Stromal cell of bone marrow (primary cell): ENCODE measurements at places on chromosomes 4 and X.
A peak's percentile ranks its signal among the peaks of the same experiment; 100 is the strongest.

- no peak for DNase-seq
Observed at GRCh38 chrX:16897445-16897844, 27.3 kb upstream of the RBBP7 start.

- DNase-seq = no peak
Observed at GRCh38 chr4:169251291-169252235, 19.2 kb downstream of the SH3RF1 start.

- DNase-seq = no peak
Observed at GRCh38 chrX:3219231-3219630, 127.2 kb downstream of the MXRA5 start.

- no peak for DNase-seq
Observed at GRCh38 chr4:138673053-138673452, 342.5 kb upstream of the NOCT start.

DNA sequence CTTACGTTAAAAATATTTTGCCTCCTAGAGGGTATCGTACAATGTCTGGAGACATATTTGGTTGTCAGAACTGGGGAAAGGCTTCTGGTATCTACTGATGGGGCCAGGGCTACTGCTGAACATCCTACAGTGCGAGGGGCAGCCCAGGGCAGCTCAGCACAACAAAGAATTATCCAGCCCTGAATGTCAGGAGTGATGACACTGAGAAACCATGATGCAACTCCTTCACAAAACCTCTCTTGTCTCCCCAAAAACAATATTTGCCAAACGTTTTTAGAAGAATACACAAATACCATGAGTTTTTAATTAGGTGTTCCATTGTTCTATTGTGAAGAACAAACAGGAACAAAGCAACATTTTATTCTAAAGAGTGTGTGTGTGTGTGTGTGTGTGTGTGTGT is 43.4 kb upstream of the CLNK start:
- no peak for DNase-seq

- no peak for DNase-seq
Observed at GRCh38 chr4:128978985-128979384, 114.4 kb downstream of the SCLT1 start.

DNA sequence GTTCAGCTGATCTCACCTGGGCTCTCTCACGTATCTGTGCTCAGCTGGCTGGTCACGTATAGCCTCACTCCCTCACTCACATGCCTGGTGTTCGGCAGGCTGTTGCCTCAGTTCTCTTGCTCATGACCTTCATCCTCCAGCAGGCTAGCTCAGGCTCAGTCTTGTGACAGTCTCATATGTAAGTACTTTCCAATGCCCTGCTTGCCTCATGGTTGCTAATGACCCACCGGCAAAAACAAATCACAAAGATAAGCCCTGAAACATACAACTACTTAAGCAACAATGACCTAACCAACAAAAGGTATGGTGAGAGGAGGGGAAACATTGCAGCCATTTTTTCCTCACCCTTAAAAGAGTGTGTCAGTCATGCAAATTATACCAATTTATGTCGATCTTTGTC is 25.0 kb downstream of the MEPE start:
- no peak for DNase-seq

- DNase-seq = no peak
Observed at GRCh38 chrX:68820476-68821110, 8.2 kb upstream of the EFNB1 start.

DNA sequence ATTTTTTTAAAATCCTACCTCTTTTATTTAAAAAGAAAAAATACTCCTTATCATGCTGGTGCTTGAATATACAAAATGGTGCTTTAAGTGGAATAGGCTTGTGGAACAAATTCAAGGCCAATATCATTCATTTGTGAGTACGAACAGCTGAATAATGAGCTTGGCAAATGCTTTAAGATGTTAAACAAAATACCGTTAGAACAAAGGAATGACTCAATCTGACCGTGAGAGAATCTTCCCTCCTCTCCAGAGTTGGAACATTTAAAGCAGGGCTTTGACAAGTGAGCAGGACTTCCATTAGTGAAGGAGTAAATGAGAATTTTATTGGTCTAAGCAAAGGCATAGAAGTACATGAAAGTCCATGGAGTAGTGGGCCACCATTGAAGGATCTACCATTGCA is 74.5 kb downstream of the DCLK2 start:
- DNase-seq = no peak

GRCh38 chr4:41215155-41215554 is 813 bp upstream of the APBB2 start:
- DNase-seq = no peak

DNA sequence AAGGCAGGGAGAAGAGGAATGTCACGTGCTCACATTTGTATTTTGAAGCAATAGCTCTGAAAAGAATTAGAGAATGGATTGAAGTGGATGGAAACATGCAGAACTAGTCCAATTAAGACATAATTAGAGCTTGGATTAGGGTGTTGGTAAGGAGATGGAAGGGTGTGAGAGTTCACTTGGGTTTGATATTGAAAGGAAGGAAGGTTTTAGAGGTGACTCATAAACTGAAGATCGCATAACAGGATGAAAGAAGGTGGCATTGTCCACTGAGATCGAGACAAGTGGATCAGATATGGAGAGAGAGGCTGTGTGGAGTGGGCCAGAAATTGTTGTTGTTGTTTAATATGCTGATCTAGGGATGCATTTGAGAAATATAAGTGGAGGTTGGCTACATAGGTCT is 244.0 kb upstream of the SMIM31 start:
- DNase-seq = no peak

GRCh38 chrX:40975951-40976350 is 109.3 kb upstream of the USP9X start:
- DNase-seq = no peak

DNA sequence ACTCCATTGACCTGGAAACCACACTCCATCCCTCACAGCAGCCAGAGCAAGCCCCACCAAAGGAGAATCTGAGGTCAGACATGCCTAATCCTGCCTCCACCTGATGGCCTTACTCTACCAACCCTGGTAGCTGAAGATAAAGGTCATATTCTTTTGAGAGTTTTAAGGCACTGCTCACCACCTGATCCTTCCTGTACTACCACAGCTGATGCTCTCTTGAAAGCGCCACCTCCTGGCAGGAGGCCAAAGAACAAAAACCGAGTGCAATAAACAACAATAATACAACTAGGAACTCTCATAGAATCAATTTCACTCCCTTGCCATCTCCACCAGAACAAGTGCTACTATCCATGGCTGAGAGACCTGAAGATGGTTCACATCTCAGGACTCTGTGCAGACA is 301.6 kb downstream of the NAF1 start:
- no peak for DNase-seq

DNA sequence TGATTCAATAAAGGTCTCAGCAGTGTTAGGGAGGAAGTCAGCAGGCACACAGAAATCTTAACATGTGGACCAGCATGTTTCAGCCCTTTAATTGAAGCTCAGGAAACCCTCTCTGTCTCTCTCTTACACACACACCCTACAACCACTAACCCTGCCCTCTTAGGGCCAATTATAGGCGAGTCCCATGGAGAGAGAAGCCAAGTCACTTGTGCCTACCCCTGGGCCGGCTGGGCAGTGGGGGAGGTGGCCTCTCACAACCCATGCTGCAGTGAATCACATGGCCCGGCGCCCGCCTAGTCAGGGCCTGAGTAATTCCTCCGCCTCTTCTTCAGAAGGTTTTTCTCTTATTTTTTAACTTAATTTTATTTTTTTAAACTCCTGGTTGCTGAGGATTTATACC is 3.7 kb downstream of the FGD1 start:
- DNase-seq = peak; percentile 75

GRCh38 chr4:122691988-122692387 is 40.5 kb upstream of the BBS12 start:
- no peak for DNase-seq

DNA sequence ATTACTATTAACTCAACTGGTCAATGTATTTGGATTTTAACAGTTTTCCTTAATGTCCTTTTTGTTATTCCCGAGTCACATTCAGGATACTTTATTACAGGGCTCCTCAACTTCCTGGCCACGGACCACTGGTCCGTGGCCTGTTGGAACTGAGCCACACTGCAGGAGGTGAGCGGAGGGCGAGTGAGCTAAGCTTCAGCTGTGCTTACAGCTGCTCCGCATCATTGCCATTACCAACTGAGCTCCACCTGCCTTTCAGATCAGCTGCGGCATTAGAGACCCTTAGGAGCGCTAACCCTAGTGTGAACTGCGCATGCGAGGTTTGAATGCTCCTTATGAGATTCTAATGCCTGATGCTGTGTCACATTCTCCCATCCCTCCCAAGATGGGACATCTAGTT is 591.7 kb downstream of the CCSER1 start:
- no peak for DNase-seq

- no peak for DNase-seq
Observed at GRCh38 chr4:184014301-184014700, 109.2 kb downstream of the STOX2 start.

DNA sequence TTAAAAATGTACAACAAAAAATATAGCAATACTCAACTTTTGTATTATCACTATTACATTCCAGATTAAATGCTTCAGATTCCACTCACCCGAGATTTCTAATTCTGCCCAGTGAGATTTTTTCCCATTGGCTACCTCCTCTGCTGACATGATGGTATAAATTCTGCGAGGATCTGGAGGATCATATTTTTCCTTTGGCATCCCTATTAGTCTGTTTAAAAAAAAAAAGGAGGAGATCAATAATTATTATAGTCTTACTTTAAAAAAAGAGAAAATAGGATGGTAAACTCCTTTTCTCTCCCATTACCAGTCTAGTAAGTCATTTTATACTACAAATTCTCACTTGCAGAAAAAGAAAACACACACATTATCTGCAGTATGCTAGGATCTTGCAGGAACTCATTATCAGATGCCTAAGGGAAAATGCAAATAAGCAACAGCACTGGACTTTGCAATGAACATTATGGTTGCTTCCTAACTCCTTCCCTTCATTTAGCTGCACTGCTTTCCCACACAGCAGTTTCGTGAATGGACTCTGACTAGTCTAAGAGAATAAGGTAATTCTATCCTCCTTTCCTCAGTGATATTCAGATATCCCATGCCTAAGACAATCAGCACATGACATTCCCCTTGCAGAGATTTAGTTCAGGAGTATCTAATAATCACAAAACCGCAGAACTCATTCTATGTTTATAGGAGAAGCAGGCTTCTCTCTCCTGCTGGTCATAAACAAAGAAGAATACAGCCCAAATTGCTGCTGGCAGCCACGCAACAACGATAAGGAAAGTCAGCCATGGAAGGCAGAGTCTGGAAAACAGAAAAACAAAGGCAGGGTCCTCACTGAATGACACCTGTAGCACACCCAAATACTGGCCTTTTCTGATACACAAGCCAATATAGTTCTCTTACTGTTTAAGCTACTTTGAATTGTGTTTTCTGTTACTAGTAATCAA is 42.7 kb downstream of the CNOT6L start:
- DNase-seq = no peak

DNA sequence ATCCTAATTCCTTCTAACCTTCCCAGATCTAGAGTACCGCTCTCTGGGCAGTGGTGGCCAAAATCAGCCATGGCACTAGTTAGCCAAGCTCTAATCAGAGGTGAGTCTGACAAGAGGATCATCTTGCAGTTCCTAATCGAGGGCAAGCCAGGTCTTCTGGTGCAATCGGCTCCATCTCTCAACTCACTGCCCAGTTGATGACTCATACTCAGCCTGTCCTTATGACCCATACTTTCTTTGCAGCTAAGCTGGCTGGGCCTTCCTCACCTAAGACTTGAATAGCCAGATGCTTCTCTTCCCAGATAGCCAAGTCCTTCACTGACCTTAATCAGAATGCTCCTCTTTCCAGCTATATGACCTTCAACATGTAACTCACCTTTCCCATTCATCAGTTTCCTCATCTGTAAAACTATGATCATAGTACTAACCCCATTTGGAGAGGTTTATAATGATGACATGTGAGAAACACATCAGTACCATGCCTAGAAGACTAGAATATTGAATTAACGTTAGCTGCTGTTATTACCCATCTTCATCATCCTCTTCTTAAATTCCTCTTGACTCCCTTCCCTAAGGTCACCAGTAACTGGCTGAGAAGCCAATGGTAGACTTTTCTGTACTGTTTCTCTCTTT is 57.1 kb downstream of the RELL1 start:
- DNase-seq = peak; percentile 52

GRCh38 chr4:31328932-31329331 is 608.8 kb downstream of the PCDH7 start:
- DNase-seq = no peak

- DNase-seq = no peak
Observed at GRCh38 chrX:126655061-126655460, 102.4 kb upstream of the DCAF12L1 start.

- no peak for DNase-seq
Observed at GRCh38 chrX:22357621-22358020, 84.9 kb downstream of the CBLL2 start.

GRCh38 chr4:30437316-30437715 is 282.9 kb upstream of the PCDH7 start:
- DNase-seq = no peak

DNA sequence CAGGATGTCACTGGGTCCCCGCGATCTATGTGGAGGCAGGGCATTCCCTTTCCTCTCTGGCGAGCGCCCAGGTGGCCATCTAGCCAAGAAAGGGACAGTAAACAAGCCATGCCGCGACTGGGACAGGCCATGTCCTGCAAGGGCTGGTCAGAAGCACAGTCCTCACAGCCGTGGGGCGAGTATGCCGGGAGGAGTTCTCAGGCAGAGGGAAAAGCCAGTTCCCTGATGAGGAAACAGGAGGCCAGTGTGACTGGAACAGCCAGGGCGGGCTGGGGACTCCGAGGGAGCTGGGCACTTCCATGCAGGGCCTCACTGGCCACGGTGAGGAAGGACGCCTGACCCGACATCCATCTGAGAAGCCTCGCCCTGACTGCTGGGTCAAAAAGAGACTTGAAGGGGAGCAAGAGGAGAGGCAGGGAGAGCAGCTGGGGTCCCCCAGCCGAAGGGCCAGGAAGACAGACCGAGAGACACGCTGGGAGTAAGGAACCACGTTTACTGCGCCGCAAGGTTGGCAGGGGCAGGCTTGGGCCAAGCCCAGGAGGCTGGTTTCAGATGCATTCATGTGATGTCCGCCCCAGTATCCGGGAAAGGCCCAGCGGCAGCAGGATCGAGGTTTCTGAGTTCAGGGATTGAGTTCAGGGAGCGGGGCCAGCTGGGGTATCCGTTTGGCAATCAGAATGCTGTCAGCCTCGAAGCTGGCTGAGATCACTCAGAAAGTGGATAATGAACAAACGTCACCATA is 15.0 kb downstream of the CFAP99 start:
- DNase-seq = no peak

- DNase-seq = no peak
Observed at GRCh38 chr4:189204616-189205015, 736.1 kb upstream of the FRG1 start.
